Hematopoietic multipotent progenitor cell (in vitro differentiated cells): ENCODE measurements at places on chromosomes 6 and 20.
A peak's percentile ranks its signal among the peaks of the same experiment; 100 is the strongest.

DNA sequence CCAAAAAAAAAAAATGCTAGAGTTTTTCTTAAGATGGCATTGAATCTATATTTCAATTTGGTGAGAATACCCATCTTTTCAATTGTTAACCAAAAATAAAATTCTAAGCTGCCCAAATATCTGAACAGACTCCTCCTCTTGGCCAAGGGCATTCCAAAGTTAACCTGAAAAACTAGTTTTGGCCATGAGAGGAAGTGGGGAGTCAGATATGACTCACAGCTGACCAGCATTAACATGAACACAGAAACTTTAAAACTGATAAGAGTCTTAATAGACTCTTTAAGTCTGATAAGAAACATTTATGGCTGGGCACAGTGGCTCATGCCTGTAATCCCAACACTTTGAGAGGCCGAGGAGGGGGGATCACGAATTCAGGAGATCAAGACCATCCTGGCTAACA lies 171.3 kb downstream of the FAXC start:
- no peak for DNase-seq

GRCh38 chr20:14332866-14333265 lies 4.5 kb downstream of the FLRT3 start:
- no peak for DNase-seq

GRCh38 chr6:34810936-34811632 lies 19.2 kb downstream of the BLTP3A start:
- DNase-seq: no peak

DNA sequence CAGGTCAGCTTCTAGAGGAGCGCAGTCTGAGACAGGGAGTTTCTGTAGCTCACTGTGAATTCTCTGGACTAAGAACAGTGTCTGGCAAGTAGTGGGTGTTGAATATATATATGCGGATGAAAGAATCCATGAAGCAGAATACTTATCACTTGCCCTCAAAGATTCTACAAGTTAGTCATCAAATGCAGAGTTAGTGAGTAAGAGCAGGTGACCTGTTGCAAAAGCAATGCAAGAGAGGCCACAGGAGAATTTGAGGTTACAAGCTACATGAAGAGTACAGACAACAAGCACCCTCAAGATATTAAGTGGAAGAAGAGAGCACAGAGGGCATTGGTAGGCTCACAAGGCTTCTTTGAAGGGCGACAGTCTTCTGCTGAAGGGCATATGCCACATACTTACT lies 103.4 kb upstream of the BTBD3 start:
- DNase-seq: no peak

- no peak for DNase-seq
Observed at GRCh38 chr6:131286469-131287040, 151.3 kb downstream of the AKAP7 start.

DNA sequence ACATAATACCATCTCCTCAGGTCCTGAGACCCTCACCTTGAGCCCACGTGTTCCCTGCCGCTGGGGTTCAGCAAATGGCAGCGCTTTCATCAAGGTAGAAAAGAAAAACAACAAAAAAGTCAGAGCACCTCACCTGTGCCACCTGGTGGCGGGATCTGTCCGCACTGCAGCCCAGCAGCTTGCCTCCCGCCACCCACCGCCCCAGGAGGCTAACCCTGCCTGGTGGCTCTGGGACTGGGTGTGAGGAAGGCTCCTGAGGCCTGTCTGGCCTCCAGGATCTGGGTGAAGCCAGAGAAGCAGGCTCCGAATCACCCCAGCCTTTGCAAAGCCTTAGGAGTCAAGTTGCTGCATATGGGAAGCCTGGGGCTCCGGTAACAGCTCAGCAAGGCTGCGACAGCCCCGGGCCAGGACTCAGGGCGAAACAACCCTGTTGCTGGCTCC lies 270.8 kb downstream of the BMP7 start:
- peak; percentile 16 for DNase-seq

- no peak for DNase-seq
Observed at GRCh38 chr6:150118627-150119026, 24.2 kb upstream of the PPP1R14C start.

GRCh38 chr20:7291946-7292345 lies 524.5 kb downstream of the BMP2 start:
- DNase-seq: no peak

GRCh38 chr20:59825563-59825920 lies 107.9 kb downstream of the SYCP2 start:
- DNase-seq: no peak

DNA sequence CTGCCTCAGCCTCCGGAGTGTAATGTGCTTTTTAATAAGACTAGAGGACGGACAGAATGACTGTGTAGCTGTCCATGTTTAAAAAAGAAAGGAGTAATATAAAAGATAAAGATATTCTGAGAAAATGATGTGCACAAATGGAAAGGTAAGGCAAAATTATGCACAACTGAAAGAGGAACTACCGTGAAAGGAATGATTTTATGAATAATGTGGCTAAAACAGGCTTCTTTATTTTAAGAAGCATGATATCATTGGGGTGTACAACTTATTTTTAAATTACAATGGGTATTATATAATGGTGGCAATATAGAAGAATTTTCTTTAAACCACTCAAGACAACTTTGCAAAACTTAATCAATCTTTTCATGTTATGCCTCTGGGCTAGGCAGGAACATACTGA lies 78.1 kb downstream of the FIG4 start:
- DNase-seq: no peak

DNA sequence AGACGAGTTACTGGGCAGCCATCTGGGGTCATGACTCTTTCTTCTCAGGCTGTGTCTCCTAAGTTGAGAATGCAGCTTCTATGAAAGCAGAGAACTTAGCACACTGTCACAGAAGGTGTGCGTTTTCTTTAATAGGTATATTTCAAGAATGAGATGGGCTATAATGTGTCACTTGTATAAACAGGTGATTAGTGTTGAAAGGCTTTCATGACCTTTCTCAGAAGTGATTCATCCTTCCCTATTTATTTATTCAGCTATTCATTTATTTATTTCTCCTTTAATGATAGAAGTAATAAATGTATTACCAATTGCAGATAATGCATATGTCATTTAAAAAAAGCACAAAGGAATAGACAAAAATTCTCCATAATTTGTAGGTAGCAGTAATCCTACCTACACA lies 157.2 kb upstream of the COL21A1 start:
- no peak for DNase-seq

GRCh38 chr20:33826270-33826897 lies 15.2 kb downstream of the CHMP4B start:
- no peak for DNase-seq

DNA sequence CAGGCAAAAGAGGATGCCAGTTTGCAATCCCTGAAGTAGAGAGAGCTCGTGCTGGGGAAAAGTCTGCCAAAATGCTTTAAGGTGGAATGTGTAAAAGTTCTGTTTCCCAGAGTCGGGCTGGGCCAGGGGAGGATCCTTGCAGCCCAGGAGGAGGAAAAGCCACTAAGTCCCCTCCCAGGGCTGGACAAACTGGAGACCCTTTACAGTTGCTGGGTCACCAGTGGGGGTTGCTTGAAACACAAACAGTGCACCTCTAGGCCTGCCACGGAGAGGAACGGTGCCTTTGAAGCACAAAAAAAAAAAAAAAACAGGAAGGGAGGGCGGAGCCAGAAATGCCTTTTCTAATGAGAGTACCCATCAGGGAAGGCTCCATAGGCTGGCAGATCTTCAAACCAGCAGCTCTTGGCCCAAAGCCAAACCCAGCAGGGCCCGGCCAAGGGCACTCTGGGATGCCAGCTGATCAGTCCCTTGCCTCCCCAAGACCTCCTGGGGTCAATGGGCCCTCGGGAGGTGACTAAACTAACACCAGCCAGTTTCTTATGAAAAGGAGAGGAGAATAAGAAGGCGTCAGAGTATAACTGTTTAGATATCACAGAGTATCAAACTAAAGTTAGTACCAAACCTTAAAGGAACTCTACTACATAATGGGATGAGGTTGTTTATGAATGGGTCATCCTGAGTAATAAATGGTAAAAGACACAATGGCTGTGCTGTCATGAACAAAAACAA lies 23.7 kb downstream of the HLA-A start:
- peak; percentile 54 for DNase-seq

DNA sequence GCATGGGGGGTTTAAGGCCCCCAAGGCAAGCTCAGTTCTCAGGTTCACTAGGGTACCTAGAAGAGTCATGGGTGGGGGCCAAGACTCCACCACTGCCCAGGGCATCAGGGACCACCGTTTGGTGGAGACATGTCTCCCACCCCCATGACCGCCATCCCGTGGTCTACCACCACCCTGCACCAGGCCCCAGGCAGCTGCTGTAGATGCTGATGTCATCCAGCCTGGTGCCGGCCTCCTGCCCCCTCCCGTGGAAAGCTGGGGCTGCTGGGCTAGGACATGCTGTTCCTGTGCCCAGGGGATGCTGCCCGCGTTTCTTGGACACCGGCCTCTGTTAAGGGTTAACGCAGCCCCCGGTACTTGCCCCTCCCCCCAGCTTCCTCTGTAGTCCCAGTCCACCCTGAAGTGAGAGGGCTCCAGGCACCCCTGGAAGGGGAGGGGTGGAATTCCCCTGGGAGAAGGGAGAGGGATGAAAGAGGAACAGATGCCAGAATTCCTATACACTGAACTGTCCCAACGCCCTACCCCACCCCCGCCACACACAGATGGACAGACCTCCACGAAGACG lies 587 bp downstream of the IP6K3 start:
- DNase-seq: peak; percentile 21

DNA sequence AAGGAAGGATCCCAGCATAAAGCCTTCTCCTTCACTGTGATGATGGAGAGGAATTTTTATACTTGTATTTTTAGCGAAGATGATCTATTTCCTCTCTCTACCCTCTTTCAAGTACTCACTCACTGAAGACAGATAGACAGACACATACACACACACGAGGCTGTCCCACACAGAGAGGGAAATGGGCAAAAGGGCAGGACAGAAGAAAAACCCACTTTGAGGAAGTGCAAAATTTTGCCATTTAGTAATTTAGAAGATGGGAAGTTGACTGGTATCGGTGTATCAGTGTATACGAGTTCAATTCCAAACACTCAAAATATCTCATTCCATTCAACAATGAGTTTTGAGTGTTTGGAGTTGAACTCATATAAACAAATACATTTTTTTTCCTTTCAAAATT lies 30.9 kb downstream of the HEBP2 start:
- no peak for DNase-seq

DNA sequence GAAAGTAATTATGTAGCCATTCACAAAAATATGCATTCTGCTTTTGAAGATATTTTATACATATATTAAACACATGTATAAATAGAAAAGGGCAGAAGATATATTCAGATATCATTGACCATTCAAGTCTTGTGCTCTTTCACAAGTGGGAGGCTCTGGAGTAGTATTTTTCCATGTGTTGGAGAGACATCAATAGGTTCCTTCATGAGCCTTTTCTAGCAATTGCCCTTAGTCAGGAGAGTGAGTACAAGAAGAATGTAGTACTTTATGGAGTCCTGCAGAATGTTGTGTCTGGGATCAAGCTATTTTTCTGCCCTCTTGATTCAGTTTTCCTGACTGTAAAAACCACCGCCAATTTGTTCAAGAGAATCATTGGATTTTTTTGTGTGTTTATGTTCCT lies 117.9 kb downstream of the LRRC1 start:
- DNase-seq: no peak

DNA sequence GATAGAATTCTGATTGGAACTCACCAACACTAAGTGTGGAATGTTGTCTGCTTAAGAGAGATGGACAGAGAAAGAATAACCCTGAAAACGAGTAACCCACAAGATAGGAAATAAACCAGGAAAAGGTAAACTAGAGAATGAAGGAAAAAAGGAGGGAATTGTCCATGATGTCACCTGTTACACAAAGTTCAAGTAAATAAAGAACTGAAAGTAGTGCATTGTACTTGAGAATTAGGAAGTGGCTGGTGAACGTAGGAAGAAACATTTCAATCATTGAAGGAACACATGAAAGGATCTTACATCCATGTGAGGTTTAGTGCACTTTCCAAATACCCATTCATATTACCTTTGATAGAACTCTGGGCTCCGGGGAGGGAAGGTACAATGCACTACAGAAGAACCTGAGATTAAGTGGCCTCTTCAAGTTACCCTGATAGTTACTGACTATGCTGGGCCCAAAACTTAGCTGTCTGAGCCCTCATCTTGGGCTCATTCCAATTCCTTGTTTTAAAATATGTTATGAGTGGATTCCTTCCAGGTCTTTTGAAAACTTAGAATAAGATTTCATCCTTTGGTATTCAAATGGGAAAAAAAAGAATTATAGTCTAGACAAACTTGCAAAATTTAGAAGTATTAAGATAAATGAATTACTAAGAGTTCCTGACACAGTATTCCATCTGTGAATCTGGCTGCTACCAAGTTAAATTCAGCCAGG lies 1.1 kb upstream of the STX7 start:
- DNase-seq: no peak

DNA sequence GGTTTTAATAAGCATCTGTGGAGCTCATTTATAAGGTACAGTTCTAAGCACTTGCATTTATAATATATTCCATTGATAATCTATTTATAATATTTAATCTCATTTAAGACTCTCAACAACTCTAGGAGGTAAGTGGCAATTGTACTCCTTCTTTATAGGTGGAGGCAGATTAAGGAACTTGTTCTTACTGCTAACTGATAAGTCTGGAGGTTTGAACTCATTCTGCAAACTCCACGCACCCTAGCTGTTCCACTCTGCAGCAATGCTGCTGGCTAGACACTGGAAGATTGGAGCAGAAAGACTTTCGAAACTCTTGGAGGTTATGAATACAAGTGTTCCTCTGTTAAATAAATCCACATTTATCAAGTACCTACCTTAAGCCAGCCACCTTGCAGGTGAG lies 793 bp upstream of the HDAC2 start:
- DNase-seq: no peak

DNA sequence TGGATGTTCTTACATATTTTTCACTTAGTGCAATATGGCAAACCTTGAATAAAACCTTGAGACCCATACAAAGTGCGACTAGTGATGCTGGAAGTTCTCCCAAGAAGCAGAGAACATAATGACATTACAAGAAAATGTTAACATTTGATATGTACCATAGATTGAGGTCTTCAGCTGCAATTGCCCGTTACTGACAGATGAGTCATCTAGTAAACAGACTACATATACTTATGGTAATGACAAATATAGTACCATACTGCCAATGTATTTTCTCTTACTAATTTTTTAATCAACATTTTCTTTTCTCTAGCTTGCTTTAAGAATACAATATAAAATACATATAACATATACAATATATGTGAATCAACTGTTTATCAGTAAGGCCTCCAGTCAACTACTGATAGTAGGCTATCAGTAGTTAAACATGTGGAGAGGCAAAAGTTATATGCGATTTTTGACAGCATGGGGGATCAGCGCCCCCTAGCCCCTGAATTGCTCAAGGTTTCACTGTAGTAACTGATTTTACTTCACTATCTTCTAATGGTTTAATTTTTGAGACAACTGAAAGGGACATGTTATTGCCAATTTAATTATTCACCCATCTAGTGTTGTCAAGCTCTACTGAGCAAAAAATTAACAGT lies 166.7 kb upstream of the ADGRB3 start:
- DNase-seq: peak; percentile 0

GRCh38 chr6:12544821-12545565 lies 171.6 kb upstream of the PHACTR1 start:
- no peak for DNase-seq

- DNase-seq: no peak
Observed at GRCh38 chr6:138378463-138378862, 758 bp downstream of the SMIM28 start.

GRCh38 chr20:32019156-32019510 lies 8.9 kb downstream of the CCM2L start:
- DNase-seq: no peak

GRCh38 chr6:113997116-113997515 lies 26.2 kb upstream of the HDAC2 start:
- no peak for DNase-seq

GRCh38 chr6:50271266-50271665 lies 221.5 kb upstream of the DEFB112 start:
- DNase-seq: no peak
